ENCODE measurements at places on chromosomes 6 and 20. TPM values are rescaled to one million over a fixed set of nuclear protein-coding genes. Genes with fewer than 3 reads are reported as not detected.

The ETV7 gene
- 0.30 TPM for total RNA-seq

The GID8 gene
- 16.5 TPM for total RNA-seq

The EPB41L2 gene
- 38.2 TPM for total RNA-seq

The PI16 gene
- not detected for total RNA-seq

The BTN3A1 gene
- total RNA-seq = 11.3 TPM

The RNF5 gene
- 74.6 TPM for total RNA-seq

The RIPPLY2 gene
- 0.74 TPM for total RNA-seq

The PPP1R14C gene
- not detected for total RNA-seq

The KCNK16 gene
- not detected for total RNA-seq

The FOXQ1 gene
- 0.45 TPM for total RNA-seq

The FERMT1 gene
- total RNA-seq = 4.9 TPM

The PRR18 gene
- total RNA-seq = not detected

The BTNL2 gene
- not detected for total RNA-seq
